ENCODE measurements at places on chromosomes 6 and 20. TPM values are rescaled to one million over a fixed set of nuclear protein-coding genes. Genes with fewer than 3 reads are reported as not detected.

SLC17A9 gene
- 6.8 TPM for total RNA-seq

HLA-DQA2 gene
- total RNA-seq, result not detected

TMEM151B gene
- total RNA-seq, result not detected

TP53INP2 gene
- total RNA-seq, result 1.1 TPM

All from activated T-cell treated with anti-CD3 and anti-CD28 coated beads, Interleukin-2, amount 50 U/mL, for 4 hours (primary cell).